ENCODE measurements at places on chromosomes 12 and 14. TPM values are rescaled to one million over a fixed set of nuclear protein-coding genes. Genes with fewer than 3 reads are reported as not detected.

Gene GSC
- not detected for total RNA-seq

Gene CREBL2
- total RNA-seq, result 48.0 TPM

Gene TPH2
- not detected for total RNA-seq

Gene CBLN3
- 0.47 TPM for total RNA-seq

Gene SLC25A47
- total RNA-seq, result not detected

Gene LAG3
- total RNA-seq, result not detected

Gene PGF
- 2.0 TPM for total RNA-seq

Gene SLCO1A2
- 8.3 TPM for total RNA-seq

Gene GPR68
- total RNA-seq, result 5.9 TPM

Gene FOXA1
- not detected for total RNA-seq

Gene BIN2
- total RNA-seq, result 2.2 TPM

Gene MFAP5
- not detected for total RNA-seq

Gene OTX2
- total RNA-seq, result not detected

Gene TWF1
- total RNA-seq, result 174 TPM

Gene FBXW8
- 11.9 TPM for total RNA-seq

Gene LALBA
- total RNA-seq, result 0.47 TPM

Gene CFAP251
- total RNA-seq, result 9.5 TPM

Measured in occipital lobe (tissue), 3 donors.